ENCODE measurements at places on chromosomes 12 and 14.

- no peak for DNase-seq
Measured at GRCh38 chr12:68957273-68957672, 24.3 kb upstream of the CPM start.

DNA sequence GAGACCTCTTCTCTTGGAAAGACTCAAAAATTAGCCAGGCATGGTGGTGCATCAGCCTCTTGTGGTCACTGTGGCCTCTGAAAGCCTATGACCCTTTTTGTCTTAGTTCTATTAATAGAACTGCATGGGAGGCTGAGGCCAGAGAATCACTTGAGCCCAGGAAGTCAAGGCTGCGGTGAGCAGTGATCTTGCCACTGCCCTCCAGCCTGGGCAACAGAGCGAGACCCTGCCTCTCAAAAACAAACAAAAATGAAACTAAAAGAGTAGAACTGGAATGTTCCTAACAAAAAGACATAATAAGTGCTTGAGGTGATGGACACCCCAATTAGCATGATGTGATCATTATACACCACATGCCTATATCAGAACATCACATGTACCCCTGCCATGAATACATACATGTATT, 197.0 kb upstream of the EEA1 start:
- DNase-seq = no peak

DNA sequence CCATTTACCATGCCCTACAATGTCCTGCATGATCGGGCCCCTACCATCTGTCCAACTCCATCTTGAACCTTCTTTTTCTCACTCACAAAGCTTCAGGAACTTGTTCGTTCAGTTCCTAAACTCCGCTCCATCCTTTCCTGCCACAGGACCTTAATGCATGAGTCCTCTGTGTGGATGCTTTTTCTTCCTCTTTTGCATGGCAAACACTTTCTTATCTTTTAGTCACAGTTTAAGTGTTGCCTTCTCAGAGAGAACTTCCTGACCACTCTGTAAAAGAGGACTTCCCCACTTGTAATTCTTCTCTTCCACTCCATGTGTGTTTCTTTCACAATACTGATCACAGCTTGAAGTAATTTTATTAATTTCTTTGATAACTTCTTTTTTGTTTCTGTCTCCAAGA, 54.4 kb upstream of the ETV6 start:
- DNase-seq = no peak

- no peak for DNase-seq
Measured at GRCh38 chr14:89254166-89254909, 162.7 kb downstream of the FOXN3 start.

DNA sequence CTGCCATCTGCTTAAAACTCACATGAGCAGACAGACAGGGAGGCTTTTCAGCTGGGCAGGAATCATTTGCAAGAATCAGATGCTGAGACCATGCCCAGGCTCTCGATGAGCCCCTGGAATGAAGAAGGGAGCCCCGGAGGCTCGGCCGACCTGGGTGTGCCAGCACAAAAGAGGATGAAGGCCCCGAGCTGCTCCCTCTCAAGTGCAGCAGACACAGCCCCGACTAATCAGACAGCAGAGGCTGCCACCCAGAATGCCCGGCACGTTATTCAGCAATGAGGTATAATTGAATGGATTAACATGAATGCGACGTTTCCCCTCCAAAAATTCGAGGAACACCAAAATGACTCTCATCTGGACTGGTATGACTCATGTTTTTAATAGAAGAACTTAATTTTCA, 58.9 kb downstream of the BCL11B start:
- DNase-seq = no peak

DNA sequence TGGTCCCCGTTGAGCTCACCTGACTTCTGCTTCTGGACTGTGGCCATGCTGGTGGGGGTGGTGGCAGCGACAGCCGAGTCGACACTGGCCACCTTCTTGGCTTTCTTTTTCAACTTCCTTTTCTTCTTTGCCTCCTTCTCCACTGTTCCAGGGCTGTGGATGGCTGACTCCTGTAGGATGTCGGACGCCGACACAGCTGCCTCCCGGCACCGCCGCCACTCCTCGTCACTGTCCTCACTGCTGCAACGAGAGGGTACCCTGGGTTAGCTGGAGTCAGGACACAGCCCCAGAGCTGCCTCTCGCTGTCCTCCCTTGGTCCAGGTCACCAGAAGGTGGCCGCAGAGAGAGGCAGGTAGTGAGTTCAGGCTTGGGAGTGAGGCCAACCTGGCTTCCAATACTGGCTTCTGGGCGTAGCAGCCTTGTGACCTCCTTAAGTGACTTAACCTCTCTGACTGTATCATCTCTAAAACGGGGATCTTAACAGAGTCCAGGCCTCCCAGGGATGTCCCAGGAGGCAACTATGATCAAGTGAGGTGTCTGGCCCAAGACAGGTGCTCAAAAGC, 12.0 kb downstream of the C12orf43 start:
- no peak for DNase-seq

- peak; percentile 57 for DNase-seq
Measured at GRCh38 chr14:73758392-73759182, 44.4 kb upstream of the PNMA1 start.

GRCh38 chr12:41327096-41327895, 139.2 kb downstream of the PDZRN4 start:
- no peak for DNase-seq
